Bronchial epithelial cell (primary cell): ENCODE measurements at places on chromosomes 7 and 10. TPM values are rescaled to one million over a fixed set of nuclear protein-coding genes. Genes with fewer than 3 reads are reported as not detected.

DNA sequence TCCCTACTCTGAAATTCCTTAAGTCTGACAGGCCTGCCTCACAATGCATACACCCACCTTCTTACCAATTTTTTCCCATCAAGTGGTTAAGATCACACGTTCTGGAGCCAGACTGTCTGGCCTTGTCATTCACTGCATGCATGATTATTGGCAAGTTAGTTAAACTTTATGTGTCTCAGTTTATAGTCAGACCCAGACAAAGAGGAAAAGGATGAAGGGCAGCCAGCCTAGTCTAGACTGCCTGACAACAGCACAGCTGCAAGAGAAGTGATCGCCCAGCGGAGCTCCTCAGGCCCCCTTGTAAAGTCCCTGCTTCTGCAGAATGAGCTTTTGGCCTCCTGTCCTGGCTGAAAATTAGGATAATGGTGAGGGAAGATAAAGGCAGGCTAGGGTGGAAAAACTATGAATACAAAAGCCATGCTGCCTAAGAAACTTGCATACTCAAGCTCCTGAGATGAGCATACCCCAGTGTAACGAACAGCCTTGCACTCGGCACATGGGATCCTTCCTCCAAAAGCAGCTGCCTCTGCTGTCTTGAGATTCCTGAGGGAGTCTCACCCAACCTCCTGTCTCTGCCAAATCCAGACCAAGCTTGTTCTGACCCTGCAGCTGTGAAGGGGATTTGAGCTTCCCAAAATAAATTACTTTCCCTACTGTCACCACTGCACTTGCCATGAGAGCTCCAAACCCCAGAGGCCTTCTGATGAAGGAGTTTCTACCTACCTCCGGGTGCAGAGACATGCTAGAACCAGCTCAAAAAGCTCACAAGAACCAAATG, 26.7 kb upstream of the MRLN start:
- no peak for DNase-seq

GRCh38 chr10:124599588-124600050, 138.0 kb downstream of the LHPP start:
- no peak for DNase-seq

Gene TMEM270
- not detected in 2 replicates for total RNA-seq

DNA sequence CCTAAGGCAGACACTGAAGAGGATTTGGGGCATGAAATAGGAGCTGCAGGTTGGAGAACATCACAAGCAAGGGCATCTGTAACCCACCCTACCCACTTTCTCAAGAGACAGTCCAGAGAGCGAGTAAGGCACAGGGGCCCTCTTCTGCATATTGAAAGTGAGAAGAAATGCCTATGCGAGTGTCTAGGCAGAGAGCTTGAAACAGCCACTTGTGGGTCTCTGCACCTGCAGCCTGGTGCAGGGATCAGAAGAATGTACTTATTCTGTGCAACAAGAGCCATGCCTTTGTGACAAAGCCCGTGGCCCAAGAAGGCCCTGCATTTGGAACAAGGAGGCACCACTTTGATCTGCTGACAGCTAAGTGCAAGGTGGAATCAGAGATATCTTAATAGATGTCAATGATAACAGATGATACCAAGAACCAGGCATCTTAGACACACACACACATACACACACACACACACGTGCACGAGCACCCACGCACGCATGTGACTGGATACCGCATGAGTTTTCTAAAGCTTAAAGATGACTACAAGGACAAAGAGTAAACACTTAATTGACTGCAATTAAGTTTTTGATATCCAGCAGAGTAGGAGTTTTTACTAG, 89.3 kb downstream of the NPSR1 start:
- no peak for DNase-seq

GRCh38 chr7:28942168-28942567, 16.0 kb downstream of the TRIL start:
- no peak for DNase-seq

- DNase-seq: no peak
Observed at GRCh38 chr10:80280071-80280800, 9.2 kb downstream of the MAT1A start.

DNA sequence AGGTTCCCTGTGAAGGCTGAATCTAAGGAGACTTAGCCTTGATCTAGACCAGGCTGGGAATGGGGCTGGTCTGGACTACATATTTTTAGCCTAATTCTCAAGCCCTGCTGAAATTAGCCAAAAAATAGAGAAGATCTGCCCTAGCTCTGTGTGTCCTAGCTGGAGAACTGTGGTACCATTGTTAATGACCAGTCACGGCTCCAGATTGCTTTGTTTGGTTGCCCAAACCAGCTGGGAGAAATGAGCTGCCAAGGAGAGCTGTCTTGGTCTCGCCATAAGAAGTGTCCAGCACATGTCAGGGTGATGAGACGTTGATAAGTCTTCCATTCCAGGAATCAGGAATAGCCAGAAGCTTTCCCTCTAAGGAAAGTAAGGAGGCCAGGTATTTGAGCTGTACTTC, 20.7 kb downstream of the GBX1 start:
- DNase-seq: no peak

Gene UTF1
- not detected in 2 replicates for total RNA-seq

- DNase-seq: peak; percentile 10
Observed at GRCh38 chr7:106858618-106859532, 6.2 kb upstream of the PIK3CG start.

Gene GPR15LG
- total RNA-seq: 0.53 and 2.6 TPM in 2 replicates

Gene MLXIPL
- total RNA-seq: under 0.01 TPM in 1 of 2 replicates, not detected in the other

- DNase-seq: no peak
Observed at GRCh38 chr10:71437537-71438092, 40.9 kb downstream of the CDH23 start.

Gene NKX1-2
- total RNA-seq: 0.51 and 2.1 TPM in 2 replicates

Gene NPC1L1
- under 0.01 TPM in 2 replicates for total RNA-seq
